Activated naive CD8-positive, alpha-beta T cell treated with anti-CD3 and anti-CD28 coated beads, Interleukin-2, amount 50 U/mL, for 16 hours (primary cell): ENCODE measurements at places on chromosomes 12 and 14.
A peak's percentile ranks its signal among the peaks of the same experiment; 100 is the strongest.

- DNase-seq = no peak
Observed at GRCh38 chr14:99137001-99137700, 134.8 kb downstream of the BCL11B start.

- DNase-seq = no peak
Observed at GRCh38 chr12:75432924-75433323, 42.0 kb downstream of the GLIPR1L2 start.

DNA sequence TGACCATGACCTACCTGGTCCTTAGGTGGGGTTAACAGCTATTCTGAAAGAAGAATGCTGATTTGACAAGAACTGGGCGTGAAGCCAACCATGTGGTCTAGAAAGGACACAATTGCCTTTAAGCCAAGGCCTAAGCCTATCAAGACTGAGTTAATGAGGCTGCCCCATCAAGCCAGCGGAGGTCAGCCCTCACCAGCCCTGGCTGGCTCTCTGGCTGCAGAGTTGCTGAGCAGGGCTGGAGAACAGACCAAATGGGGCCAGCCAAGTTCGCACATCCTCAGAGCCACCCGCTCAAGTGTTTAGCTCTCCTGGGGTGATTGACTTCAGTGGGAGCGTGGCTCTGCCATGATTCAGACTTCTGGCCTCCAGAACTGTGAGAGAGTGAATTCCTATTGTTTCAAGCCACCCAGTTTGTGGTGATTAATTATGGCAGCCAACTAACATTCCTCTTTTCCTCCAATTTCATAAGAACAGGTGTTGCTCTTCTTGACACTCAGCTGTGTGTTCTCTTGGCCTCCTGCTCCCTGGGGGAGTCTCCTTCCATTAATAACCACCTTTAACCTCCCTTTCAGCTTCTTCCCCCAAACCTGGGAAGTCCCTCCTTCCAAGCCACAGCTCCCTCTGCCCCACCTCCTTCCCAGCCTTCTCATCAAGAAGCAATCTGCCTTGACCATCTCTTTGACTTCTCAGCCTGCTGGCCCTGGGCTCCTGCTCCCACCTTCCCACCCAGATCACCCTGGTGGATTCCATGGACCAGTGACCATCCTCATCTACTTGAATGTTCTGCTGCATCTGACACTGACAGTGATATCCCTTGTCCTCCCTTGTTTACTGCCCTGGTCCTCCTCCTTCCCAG is 5.3 kb upstream of the SERPINA5 start:
- no peak for DNase-seq

- no peak for DNase-seq
Observed at GRCh38 chr14:93788543-93789227, 400 bp upstream of the PRIMA1 start.

GRCh38 chr12:52390739-52391617 is 5.5 kb upstream of the KRT84 start:
- no peak for DNase-seq

DNA sequence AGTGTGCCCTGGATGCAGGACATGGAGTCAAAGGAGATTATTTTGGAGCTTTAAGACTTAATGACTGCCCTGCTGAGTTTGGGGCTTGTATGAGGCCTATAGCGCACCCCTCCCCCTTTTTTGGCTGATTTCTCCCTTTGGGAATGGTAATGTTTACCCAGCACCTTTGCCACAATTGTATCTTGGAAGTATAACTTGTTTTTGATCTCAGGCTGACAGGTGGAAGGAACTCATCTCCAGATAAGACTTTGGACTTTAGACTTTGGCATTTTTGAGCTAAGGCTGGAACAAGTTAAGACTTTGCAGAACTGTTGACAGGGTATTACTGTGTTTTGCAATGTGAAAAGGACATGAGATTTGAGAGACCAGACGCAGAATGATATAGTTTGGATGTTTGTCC is 110.5 kb downstream of the DERA start:
- no peak for DNase-seq

- DNase-seq = no peak
Observed at GRCh38 chr12:108312693-108313189, 26.4 kb downstream of the CMKLR1 start.

DNA sequence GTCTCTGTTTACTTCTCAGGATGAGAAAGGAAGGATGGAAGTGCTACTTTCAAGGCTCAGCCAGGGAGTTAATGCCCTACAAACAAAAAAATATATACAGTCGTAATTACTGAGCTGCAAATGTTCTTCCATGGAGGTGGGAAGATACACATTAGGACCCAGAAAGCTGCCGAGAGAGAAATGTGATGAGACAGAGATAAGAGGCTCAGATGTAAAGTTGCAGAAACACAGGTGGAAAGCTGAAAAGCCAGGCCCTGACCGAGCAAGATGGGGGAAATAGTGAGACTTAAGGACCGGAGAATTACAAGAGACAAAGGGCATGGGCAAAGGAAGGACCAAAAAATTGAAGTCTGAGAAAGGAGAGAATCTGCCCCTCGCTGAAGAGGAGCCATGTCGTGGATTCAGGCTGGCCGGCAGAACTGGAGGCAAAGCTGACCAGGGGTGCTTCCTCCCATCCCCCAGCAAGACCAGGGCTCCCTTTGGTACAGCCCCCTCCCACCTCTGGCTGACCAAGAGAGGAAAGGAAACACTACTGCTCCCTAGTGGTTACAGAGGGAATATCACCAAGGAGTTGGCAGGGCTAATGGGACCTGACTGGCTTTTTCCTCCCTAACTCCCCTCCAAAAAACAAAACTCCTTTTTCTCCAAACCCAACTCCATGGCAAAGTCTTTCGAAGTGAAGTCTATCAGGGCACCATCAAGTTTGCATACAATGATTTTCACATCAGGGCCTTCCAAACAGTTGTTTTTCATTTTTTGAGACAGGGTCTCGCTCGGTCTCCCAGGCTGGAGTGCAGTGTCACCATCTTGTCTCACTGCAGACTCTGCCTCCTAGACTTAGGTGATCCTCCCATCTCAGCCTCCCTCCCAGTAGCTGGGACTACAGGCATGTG is 12.1 kb downstream of the ZFHX2 start:
- DNase-seq = no peak

DNA sequence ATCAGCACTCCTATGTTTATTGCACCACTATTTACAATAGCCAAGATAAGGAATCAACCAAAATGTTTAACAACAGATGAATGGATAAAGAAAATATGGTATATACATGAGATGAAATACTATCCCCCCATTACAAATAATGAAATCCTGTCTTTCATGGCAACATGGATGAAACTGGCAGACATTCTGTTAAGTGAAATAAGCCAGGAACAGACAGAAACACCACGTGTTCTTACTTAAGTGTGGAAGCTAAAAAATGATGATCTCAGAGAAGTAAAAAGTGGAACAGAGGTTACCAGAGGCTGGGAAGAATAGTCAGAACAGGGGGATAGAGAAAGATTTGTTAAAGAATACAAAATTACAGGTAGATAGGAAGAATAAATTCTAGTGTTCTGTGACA is 113.7 kb upstream of the MDM1 start:
- DNase-seq = no peak

DNA sequence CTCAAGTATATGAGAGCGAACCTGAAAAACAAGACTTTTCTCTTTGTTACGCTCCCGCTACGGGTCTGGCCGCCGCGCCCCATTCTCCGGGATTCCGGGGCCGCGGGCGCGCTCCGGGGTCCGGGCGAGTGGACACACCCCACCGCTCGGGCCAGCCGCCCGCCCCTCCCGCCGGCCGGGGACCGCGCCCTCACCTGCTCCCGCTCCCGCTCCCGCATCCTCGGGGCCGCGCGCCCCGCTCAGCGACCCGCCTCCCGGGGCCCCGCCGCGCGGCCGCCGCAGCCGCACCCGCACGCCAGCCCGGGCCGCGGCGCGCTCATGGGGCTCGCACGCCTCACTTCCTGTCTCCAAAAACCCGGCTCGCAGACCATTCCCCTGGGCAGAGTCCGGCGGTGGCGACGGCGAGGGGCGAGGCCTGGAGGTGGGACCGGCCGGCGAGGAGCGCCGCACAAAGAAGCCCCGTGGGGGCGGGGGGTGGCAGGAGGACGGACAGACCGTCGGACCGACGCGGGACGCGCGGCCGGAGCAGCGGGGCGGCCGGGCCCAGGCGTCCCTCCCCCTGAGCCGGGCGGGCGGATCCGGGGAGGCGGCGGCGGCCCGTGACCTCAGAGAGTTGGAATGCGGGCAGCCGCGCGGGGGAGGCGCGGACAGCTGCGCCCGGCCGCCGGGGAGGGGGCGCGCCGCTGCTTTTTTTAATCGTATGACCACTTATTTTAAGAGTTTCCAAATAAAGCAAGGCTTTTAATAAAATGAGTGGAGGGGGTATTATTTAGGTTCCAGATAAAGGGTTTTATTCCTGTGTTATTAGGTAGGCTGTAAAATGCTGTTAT is at the start of gene PTPN21:
TSS of gene PTPN21 (minus strand) at position 551 of the 830 bp plus-strand sequence. CDS start 4,590 bp downstream, outside the sequence.
- no peak for DNase-seq

- no peak for DNase-seq
Observed at GRCh38 chr14:64774272-64774671, 70.0 kb downstream of the PLEKHG3 start.

DNA sequence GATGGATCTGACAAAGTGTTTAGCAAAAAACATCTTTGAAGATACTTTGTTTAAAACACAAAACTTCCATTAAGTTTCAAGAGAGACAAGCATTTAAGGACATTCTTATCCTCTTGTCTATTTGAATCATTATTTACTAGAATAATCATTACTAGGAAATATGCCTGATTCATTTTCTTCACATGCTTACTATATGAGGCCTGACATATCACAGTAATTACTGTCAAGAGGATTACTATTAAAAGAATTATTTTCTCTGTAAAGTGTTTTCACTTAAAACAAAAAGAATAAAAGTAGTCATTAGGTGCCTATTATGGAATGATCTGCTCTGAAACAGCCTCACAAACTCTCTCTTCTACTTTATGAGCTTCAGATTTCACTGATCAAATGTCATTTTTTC is 402.1 kb upstream of the MGAT4C start:
- DNase-seq = no peak

GRCh38 chr12:49296034-49296835 is 1.3 kb downstream of the PRPH start:
- DNase-seq = peak; percentile 21

- no peak for DNase-seq
Observed at GRCh38 chr12:92615703-92616102, 87.1 kb upstream of the PLEKHG7 start.

- no peak for DNase-seq
Observed at GRCh38 chr14:103123634-103124500, 606 bp downstream of the TNFAIP2 start.

DNA sequence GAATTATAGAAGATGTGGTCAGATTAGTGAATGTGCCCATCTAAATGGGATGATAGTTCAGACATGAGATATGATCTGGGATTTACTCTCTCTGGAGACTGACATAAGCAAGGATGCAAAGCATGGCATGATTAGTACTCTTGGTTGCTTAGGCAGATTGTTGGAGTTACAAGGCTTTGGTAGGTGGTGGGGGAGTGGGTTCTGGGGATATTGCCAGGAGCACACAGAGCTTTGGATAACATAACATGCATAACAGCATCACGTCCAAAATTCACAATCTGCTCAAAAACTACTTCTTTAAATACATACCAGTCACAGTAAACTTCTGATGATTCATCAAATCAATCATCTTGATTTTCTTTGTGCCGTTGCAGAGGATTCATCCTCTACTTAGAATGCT is 287.4 kb downstream of the ACSS3 start:
- no peak for DNase-seq

DNA sequence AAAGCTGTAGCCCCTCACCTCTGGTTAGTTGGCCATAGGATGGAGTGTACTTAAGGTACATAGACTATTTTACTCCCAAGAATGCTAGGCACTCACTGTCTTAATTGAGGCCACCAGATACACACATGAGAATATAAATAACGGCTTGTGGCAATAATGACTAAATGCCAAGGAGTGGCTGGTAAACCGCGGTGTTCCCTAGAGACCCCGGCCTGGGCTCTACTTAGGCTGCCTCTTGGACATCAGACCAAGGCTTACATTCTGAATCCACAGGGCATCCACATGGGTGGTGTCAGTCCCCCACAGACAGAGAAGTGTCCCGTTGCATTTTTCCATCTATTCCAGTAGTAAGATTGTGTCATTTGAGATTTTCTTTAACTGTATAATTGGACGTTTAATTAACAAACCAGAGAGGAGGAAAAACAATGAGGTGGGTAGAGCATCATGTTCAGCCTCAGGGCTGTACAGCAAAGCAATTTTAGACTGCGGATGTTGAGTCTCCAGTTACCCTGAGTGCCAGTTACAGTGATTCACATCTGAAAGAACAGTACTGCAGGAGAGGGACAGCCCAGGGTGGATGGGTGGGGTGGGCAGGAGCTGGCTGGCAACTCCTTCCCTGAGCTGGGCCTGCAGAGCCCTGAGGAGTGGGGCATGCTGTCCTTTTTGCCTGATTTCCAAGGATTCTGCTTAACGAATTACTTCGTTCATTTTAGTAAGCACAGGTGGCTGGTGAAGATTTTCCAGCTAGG is 20.5 kb downstream of the CKB start:
- DNase-seq = no peak

- DNase-seq = peak; percentile 44
Observed at GRCh38 chr14:91317381-91318308, 73.1 kb upstream of the GPR68 start.

- DNase-seq = no peak
Observed at GRCh38 chr12:131124487-131125280, 171.0 kb downstream of the ADGRD1 start.

GRCh38 chr12:44876544-44877410 is 662 bp upstream of the NELL2 start:
- DNase-seq = peak; percentile 18

GRCh38 chr14:37598747-37599506 is 3.5 kb downstream of the TTC6 start:
- no peak for DNase-seq

- DNase-seq = no peak
Observed at GRCh38 chr12:74119811-74120362, 417.7 kb upstream of the ATXN7L3B start.

GRCh38 chr14:96783915-96784224 is 13.3 kb upstream of the VRK1 start:
- no peak for DNase-seq

DNA sequence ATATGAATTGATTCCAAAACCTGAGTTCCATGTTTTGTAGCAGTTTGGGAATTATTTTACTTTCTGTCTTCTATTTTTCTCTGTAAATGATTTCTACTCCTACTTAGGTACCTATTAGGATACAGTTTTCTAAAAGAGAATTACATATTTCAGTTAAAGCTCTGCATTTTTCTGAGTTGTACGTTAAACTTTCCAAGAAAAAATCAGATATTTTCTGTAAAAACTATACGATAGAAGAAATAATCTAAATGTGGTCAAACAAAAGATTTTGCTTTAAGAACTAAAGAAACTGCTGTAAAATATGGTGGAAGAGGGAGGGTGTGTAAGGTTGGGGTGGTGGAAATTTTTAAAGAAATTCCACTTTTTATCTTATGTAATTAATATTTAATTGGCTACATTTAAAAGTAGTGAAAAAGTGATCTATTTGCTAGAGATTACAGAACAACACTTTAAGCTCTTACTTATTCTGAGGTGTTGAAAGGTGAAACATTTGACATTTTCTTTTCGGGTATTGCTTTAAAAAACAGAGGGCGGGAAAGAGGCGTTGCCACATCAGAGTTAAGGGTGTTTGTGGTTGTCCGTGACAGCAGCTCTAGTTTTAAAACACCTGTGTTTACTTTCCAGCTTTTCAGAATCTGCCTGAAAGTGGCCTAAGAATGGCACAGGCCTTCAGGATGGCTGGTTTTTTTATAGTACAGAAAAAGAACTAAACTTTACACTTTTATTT is 187.3 kb downstream of the MIPOL1 start:
- no peak for DNase-seq
